ENCODE measurements at places on chromosomes 7 and 10. TPM values are rescaled to one million over a fixed set of nuclear protein-coding genes. Genes with fewer than 3 reads are reported as not detected.

DNA sequence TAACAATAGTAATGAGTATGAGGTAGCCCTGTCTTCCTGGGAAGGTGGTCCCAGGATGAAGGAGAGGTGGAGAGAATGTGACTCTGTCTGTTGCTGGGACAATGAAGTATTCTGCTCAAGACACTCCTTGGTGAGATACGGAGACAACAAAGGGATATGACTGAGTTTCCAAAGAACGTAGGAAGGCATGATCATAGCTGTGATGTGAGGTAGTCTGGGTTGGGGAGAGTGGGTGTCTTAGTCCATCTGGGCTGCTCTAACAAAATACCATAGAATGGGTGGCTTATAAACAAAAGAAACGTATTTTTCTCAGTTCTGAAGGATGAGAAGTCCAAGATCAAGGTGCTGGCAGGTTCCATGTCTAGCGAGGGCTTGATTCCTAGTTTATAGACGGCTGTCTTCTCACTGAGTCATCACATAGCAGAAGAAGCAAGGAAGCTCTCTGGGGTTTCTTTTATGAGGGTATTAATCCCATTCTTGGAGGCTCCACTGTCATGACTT lies 84.9 kb upstream of the RHOBTB1 start:
- DNase-seq, result no peak
- H3K36me3 ChIP-seq, result no peaks in the 10 kb centered on the region
- no peaks in the 10 kb centered on the region for H3K4me1 ChIP-seq
- no peaks in the 10 kb centered on the region for H3K27me3 ChIP-seq
- H3K4me3 ChIP-seq, result no peak overlapping the region
- no peak overlapping the region for H3K27ac ChIP-seq

DNA sequence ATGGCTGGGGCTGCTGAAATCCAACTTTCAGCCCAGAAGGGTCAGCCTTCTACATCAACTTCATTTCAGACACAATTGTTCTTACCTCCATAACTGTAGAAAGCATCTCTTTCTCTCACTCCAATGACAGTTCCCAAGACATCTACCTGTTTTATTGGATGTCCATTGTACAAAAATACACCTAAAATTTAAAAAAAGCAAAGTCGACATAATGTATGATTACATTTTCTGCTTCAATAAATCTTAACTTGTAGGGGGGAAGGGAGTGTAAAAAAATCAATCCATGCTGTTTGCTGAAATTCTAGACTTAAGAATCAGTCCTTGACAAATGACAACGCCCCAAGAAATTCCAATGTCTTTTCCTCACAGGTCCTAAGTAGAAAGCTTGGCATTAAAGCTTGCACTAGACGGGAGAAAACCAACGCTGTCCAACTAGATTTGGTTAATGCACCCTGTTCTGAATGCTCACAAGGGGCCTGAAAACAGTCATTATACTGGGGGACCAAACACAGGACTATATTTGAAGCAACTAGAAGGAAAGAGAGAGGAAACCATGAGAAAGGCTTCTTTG lies 7.5 kb downstream of the STN1 start:
- peaks cover 5% of the 10 kb centered on the region for H3K36me3 ChIP-seq
- H3K27me3 ChIP-seq, result no peaks in the 10 kb centered on the region
- no peak overlapping the region for H3K27ac ChIP-seq
- H3K4me1 ChIP-seq, result no peaks in the 10 kb centered on the region
- no peak for DNase-seq
- H3K4me3 ChIP-seq, result no peak overlapping the region

DNA sequence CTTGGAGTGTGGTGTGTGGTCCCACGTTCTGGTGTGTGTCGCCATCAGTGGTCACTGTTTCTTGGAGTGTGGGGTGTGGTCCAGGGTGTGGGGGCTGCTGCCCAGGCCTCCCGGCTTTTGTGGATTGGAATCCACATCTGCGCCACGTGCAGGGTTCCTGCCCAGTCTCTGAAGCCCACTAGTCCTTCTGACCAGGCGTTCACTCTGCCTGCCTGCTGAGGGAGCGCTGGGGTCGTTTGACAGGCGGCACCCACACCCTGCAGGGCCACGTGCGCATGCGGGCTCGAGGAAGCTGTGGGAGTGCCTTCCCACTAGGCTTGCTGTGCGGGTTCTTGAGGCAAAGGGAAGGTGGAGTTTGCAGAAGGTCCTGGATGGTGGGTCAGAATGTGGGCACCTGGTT lies 51.4 kb downstream of the INPP5A start:
- peaks cover 28% of the 10 kb centered on the region for H3K4me1 ChIP-seq
- H3K36me3 ChIP-seq, result no peaks in the 10 kb centered on the region
- no peak overlapping the region for H3K27ac ChIP-seq
- no peaks in the 10 kb centered on the region for H3K27me3 ChIP-seq
- H3K4me3 ChIP-seq, result no peak overlapping the region
- DNase-seq, result no peak

Gene OR2A1
- total RNA-seq, result not detected

Gene CALHM3
- 0.30 TPM for total RNA-seq

Gene SPAM1
- not detected for total RNA-seq

All from Karpas-422 (cell line).